ENCODE measurements at places on chromosomes 5 and 9.

- DNase-seq = no peak
These were observed 137.9 kb downstream of the FAM114A2 start for GRCh38 chr5:153900703-153901395.

- no peak for DNase-seq
These were observed 170.8 kb downstream of the EDIL3 start for GRCh38 chr5:84213861-84214260.

DNA sequence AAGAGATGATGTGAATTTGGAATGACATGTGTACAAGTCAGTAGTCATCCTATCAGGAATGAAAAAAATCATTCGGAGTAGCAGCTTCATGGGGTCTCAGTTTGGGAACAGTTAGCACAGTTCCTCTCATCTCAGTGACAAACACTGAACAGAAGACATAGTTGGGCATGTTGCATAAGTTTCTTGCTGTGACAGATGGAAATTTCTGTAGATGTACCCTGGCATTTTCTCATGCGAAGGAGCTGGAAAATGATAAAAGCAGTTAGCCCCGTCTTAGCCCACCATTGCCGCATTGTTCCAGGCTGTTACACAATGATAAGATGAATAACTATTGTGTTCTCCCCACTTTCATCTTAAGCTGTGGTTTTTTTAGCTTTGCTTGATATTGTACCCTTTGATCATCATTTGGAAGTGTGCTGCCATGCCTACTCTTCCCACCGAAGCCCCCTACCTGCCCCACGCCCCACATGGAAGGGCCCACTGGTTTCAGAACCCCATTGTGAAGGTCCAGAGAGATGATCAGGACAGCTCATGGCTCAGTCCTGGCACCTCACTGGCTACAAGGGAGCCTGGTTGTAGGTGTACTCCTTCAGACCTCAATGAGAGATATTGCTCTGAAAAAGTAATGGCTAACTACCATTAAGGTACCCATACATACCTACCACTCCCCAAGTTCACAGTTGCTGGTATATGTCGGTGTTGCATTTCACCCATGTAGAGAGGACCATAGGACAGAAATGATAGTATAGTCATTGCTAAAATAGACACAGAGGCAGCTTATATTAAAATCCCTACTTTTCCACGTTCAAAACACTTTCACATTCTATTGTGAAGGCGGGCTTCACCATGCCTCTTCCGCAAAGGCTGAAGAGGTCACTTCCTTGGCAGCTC lies 38.8 kb downstream of the SFXN1 start:
- no peak for DNase-seq

GRCh38 chr5:31698673-31699072 lies 59.7 kb downstream of the PDZD2 start:
- no peak for DNase-seq

DNA sequence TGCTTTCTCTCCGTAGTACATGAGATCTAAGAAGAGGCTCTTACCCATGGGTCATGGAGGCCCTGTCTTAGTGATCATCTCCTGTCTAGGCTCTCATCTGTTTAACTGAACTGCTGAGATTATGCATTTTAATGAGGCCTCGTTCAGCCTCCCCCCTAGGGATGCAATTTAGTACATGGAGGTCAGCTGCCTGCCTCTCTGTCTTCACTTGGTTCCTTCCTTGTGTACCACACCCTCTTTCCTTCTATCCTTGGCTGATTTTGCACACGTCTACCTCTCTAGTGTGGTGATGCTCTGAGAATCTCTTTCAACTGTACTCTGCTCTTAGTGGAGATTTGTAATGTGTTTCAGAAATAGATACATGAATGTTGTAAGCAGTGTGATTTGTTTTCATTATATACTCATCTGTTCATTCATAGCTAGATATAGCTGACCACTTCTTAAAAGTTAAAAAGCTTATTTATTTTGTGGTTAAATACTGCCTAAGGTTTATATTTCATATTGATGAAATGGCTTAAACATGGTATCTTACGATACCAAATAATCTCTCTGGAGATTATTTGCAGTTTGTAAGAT lies 3.5 kb upstream of the ACTBL2 start:
- no peak for DNase-seq

- DNase-seq = no peak
These were observed 74.5 kb downstream of the PRR16 start for GRCh38 chr5:120538644-120539043.

DNA sequence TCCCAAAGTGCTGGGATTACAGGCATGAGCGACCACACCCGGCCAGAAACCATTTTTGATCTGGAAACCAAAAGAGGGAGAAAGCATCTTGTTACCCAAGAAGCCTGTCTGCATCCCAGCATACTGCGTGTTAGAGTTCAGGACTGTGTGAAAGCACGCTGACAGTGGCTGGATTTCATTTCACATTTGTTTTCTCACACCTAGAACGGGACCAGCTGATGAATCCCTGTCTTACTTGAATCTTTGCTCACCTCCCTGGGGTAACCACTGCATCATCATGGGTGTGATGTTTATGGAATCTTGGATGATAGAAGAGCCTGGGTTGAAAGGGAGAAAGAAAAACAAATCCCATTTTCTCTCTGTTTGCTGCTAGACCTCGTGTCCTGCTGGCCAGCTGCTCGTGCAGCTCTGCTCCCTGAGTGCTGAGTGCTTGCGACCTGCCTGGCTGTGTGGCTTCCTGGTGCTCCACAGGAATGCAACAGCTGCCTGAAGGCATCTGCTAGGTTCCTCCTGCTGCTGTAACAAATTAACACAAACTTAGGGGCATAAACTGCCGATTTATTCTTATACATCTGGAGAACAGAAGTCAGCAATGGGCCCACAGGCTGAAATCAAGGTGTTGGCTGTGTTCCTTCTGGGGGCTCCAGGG lies 378.3 kb upstream of the DAP start:
- DNase-seq = no peak

GRCh38 chr5:106459541-106459940 lies 1211.2 kb downstream of the EFNA5 start:
- no peak for DNase-seq

DNA sequence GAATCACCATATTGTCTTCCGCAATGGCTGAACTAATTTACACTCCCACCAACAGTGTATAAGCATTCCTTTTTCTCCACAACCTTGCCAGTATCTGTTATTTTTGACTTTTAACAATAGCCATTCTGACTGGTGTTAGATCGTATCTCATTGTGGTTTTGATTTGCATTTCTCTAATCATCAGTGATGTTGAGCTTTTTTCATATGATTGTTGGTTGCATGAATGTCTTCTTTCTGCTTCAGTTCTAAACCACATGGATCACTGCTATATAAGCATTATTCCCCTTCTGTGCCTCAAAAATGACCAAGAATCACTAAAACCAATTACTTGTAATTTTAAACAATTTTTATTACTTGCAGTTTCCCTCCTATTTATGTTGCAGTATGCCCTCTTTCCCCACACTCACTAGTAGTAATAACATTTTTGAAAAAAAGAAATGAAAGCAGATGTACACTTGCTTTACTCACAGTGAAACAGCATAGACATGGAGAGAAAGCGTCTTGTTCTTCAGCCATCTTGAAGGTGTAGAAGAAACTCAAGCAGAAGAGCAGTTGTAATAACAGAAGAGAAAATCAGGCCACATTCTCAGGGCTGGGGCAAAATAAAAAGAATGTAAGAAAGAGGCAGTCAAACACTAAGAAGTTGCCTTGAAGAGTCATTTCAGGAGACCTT lies 4.5 kb upstream of the TMEM252 start:
- DNase-seq = no peak

DNA sequence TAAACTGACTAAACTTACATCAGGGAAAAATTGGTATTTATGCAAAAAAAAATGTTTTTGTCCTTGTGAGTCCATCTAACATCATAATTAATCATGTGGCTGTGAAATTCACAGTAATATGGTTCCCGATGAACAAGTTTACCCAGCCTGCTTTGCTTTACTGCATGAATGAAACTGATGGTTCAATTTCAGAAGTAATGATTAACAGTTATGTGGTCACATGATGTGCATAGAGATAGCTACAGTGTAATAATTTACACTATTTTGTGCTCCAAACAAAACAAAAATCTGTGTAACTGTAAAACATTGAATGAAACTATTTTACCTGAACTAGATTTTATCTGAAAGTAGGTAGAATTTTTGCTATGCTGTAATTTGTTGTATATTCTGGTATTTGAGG lies 16.6 kb upstream of the SRP19 start:
- DNase-seq = no peak

DNA sequence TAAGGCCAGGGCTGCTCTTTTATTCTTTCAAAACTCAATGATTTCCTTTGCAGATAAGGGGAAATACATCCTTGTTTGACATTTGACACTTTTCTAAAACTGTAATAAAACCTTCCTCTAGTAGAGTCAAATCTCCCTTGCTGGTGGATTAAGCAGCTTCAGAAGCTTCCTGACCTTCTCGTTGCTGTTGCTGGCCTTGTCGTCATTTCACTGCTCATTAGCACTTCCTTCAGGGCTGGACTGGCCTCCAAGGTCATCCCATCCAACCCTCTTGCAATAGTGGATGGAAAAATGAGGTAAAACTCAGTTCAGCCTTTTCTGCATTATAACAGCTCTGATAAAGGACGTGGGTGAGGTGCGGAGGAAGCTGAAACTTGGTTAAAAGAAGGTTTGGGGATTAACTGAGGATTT lies 1.1 kb upstream of the ADAMTSL1 start:
- DNase-seq = no peak

DNA sequence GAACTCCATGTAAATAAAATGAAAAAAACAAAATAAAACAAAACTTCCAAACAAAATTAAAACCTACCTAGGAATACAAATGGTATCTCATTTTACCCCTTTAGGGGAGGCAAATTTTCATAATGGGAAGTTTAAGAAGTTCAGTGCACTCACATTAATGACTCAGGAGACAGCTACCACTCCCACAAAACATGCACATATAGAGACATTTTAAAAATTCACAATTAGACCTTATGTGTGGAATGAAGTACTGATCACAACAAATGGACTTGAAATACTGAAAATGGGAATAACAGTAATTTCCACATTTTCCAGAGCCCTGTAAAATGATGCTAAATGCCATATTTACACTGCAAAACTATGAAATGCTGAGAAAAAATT lies 91.8 kb downstream of the FANCC start:
- no peak for DNase-seq

DNA sequence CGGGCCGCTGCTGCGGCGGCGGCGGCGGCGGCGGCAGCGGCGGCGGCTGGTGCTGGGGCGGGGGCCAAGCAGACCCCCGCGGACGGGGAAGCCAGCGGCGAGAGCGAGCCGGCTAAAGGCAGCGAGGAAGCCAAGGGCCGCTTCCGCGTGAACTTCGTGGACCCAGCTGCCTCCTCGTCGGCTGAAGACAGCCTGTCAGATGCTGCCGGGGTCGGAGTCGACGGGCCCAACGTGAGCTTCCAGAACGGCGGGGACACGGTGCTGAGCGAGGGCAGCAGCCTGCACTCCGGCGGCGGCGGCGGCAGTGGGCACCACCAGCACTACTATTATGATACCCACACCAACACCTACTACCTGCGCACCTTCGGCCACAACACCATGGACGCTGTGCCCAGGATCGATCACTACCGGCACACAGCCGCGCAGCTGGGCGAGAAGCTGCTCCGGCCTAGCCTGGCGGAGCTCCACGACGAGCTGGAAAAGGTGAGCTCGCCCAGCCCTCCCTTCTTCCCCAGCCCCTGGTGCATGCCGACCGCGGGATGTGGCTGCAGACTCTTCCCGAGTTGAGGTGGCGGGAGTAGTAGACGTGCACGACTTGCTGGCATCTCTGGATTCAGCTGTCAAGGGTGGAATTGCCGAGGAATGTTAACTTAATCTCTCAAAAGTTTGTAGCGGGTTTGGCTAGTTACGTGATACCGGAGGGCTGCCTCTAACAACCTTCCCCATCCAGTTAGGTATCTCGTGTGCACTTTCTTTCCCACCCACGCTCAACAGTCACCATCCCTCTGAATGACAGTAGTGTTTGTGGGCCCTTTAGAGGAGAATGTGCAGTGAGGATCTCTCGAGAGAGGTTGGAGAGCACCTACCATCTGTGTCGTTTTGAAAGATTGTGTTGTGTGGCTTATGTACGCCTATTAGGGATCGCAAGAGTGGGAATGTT lies 932 bp downstream of the SLC12A2 start:
- DNase-seq = peak; percentile 44

DNA sequence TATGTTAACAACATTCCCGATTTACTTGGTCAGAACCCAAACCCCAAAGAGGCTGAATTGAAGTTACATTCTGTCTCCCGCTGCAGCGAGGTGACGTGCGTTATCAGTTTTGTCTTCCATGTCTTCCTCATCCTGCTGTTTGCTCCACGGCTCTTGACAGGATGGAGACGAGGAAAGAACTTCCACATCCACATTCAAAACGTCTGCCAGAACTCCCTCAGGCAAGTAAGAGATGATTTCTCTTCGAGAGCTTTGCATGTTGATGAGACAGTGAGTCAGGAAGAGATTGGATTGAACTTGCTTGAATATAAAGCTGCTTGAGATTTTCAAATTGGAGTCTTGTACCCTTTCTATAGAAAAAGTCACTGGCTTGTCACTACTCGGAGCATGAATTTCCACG lies 242.6 kb downstream of the AUH start:
- DNase-seq = no peak

DNA sequence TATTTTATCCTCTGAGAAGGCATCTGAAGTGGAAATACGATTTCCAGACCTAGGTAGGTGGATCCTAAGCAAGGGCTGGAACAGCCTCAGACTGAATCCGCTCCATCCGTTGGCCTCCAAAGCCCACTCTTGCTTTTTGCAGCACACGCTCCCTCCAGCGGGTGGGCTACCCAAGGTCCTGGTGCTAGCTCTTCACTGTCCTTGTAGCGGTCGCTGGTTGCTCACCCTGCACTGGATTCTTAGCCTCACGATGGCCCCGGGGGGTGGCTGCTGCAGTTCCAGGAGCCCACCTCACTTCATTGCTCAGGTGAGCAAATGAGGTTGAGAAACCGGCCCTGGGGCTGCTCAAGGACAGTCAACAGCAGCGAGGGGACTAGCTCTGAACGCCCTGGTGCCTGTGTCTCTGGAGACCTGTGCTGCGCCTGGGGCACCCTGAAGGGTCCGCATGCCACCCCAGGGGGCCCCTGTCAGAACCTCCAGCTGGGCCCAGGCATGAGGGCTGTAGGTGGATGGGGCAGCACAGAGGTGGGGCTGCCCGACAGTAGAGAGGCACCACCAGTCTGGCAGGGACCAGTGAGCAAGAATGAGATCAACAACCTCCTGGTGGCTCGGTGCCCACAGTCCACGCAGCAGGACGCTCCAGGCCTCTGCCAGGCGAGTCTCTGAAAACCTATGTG lies 4.3 kb downstream of the MGAT4B start:
- DNase-seq = no peak

GRCh38 chr5:104606258-104606829 lies 1043.8 kb upstream of the NUDT12 start:
- no peak for DNase-seq

GRCh38 chr5:143606043-143606752 lies 202.7 kb upstream of the NR3C1 start:
- no peak for DNase-seq
